ENCODE measurements at places on chromosomes 4 and X.

- DNase-seq: no peak
Measured at GRCh38 chrX:69073241-69073640, 92.0 kb downstream of the PJA1 start.

GRCh38 chrX:19176901-19177630 is 54.8 kb upstream of the ADGRG2 start:
- no peak for DNase-seq

GRCh38 chr4:16794816-16795445 is 103.5 kb downstream of the LDB2 start:
- DNase-seq: peak; percentile 5

GRCh38 chrX:42437211-42437610 is 340.8 kb downstream of the PPP1R2C start:
- no peak for DNase-seq

DNA sequence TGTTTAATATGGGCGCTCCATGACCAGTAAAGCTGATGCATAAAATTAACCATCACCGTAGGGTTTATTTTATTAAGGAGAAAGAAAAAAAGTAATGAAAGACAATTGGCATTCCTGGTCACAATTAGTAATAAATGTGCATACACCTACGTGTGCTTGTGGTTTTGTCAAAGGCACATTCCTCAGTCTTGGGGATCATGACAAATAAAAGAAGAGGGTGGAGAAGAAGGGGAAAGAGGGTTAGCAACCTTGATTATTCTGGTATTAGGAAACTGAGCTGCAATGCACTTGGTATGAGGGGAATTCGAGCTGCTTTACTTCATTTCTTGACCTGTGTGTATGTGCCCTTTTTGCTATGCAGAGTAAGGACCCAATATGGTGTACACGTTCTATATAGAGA is 1798.3 kb upstream of the PCDH7 start:
- no peak for DNase-seq

GRCh38 chr4:55808186-55808585 is 11.4 kb upstream of the EXOC1L start:
- DNase-seq: no peak

Measured in stimulated activated CD8-positive, alpha-beta memory T cell treated with anti-CD3 and anti-CD28 coated beads, Interleukin-4, amount 100 ng/mL, for 24 hours (primary cell).